ENCODE measurements at places on chromosomes 6 and 20.
A peak's percentile ranks its signal among the peaks of the same experiment; 100 is the strongest.

GRCh38 chr6:25476126-25476525 lies 175.9 kb upstream of the SCGN start:
- no peak for DNase-seq

GRCh38 chr6:12280902-12281301 lies 9.3 kb upstream of the EDN1 start:
- no peak for DNase-seq

- no peak for DNase-seq
These were observed 10.8 kb downstream of the DYNLRB1 start for GRCh38 chr20:34527016-34527415.

GRCh38 chr20:7926323-7926722 lies 13.9 kb downstream of the HAO1 start:
- no peak for DNase-seq

GRCh38 chr6:119533603-119534279 lies 184.2 kb upstream of the MAN1A1 start:
- DNase-seq = peak; percentile 40

DNA sequence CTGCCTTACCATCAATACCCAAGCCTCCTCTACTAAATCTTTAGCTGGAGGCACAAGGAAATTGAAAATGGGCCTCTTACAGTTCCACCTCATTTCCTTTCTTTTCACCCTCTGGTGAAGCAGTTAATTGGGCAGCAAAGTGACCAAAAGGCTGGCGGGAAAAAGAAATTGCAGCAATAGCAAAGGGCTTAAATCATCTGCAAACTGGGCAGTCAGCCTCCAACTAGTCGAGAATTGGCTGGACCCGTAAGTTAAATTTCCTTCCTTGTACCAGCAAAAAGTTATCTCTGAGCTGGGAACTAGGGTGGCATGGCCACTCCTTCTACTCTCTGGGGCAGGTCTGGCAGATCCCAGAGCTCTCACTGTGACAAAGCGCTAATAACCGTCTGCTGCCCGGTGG lies 33.5 kb downstream of the GHRH start:
- DNase-seq = no peak

GRCh38 chr6:106556368-106556960 lies 72.8 kb downstream of the RTN4IP1 start:
- peak; percentile 14 for DNase-seq

DNA sequence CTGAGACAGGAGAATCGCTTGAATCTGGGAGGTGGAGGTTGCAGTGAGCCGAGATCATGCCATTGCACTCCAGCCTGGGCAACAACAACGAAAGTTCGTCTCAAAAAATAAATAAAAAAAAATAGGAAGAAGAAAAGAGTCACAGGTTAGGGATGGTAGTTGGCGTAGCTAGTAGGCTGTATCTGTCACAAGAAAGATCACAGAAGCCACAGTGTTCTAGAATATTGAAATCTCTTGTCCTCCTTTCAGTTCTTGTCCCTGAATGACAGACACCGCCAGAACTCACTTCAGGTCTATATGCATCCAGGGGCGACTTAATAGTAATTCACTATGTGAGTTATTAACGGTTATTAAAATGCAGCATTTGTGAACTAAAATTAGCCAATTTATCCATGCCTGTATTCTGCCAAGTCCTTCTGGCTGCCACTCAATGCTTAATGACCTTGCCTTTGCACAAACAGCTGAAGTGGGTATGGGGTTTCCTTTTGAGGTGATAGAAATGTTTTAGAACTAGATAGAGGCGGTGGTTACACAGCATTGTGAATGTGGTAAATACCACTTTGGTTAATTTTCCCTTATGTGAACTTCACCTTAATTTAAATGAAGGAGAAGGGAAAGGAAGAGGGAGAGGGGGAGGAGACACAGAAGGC lies 41.3 kb upstream of the ZMYND8 start:
- no peak for DNase-seq

DNA sequence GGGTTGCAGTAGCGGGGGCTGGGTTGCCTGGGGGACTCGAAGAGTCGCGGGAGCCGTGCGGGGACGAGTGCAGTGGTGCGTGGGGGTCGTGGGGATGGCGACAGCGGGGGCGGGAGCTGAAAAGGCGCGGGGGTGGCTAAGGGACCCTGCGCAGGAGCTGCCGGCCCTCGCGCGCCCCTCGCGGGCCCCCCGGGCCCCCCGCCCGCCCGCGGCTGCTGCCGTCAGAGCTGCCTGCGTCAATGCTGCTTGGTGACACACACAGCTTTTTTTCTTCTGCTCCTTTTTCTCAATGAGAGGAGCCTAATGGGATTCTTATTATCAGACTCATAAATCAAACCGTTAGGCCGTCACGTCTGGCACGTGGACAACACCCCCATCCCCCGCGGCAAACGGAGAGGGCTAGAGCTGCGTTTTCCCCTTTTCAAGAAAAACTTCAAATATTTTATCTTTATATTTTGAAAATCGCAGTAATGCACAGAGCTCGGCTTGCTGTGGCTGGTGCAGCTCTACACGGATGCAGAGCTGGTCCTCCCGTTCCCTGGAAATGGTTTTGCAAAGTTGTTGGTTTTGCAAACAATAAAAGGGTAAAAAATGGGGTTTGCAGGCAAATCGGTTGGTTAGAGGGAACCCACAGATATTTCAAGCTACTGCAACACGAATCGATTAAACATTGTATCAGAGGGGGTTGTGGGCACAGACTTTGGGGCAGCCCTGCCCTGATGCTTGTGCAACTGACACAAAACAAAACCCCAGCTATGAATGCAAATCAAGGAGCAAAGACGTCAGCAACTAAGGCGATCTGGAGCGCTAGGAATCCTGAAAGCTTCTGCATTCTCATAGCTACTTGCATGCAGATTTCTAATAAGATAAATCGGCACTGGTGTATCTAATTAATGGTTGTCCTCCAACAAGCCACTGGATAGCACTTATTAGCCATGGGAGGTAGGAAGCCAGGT lies 161.4 kb downstream of the TBXT start:
- DNase-seq = peak; percentile 83

- no peak for DNase-seq
These were observed 29.2 kb upstream of the CEP85L start for GRCh38 chr6:118680452-118681095.

DNA sequence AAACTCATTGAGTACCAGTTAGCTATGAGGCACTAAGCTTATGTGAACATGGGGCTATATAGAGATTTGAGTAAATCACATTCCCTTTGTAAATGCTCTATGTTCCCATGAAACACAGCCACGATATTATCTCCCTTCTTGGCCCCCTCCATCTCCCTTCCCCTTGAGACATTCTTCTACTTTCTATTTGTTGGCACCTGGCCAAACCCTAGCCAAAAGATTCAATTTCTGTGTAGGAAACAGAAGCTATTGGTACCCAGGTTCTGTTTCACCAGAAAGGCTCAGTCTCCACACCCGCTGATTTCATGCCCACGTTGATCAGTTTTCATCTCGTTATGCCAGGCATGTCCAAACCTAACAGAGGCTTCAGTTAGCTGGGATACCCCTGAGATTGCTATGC lies 145.5 kb upstream of the LAMP5 start:
- no peak for DNase-seq

GRCh38 chr6:30142665-30143064 lies 6.7 kb downstream of the TRIM40 start:
- DNase-seq = no peak

- no peak for DNase-seq
These were observed 83.9 kb downstream of the TULP4 start for GRCh38 chr6:158396136-158396535.

DNA sequence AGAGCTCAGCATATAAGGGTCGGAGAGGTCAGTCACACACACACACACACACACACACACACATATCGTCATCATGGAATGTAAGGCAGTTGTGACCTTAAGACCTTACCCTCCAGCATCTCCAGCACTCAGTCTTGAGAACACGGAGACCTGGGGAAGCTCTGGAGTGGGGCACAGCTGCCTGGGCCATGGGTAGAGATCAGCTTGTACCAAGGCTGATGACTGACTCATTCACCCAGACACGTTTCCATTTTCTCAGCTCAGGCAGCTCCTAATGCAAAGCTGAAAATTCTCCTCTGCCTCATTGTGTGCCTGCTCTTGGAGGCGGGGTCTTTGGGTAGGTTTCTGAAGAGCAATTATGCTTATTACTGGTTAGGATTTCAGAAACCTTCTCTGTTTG lies 38.3 kb upstream of the PDYN start:
- no peak for DNase-seq

DNA sequence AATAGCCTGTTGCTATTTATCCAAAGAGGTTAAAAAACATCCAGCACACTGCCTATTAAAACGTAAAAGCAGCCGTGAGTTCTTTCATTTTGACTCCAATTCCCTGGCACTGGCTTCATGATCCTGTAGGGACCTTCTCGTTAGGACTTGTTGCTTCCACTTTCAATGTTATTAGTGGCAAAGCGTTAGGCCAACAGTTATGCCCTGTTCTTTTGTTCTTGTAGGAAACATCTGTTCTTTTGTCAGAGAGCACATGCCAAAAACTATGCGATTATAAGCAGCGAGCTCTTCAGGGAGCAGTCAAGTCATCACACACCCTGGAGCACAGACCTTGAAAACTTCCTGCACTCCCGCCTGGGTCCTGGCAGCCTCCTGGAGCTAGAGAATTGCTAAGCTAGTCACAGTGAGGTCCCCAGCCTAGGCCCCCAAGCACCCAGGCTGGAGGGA lies 609.5 kb upstream of the ARID1B start:
- peak; percentile 11 for DNase-seq

DNA sequence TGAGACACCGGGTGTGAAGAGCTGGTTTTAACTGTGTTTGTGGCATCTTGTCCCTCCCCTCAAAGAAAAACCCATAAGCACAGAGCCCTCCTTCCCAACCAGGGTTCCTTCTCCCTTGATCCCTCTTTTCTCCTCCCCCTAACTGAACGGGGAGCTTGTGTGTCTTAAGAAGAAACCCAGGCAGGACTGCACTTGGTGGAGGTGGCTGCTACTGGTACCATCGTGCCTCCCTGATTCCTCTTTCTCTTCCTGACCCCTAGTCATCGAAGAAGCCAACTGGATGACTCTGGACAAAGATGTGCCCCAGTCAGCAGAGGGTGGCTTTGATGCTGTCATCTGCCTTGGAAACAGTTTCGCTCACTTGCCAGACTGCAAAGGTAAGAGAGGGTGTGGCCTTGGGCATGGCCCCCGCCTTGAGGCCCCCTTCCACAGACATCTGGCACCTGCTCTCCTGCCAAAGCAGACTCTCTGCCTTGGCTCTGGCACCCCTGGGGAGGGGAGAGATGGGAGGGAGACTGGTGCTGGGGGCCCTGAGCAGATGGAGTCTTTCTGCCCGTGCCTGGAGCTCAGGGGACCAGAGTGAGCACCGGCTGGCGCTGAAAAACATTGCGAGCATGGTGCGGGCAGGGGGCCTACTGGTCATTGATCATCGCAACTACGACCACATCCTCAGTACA lies 2.1 kb downstream of the GNMT start:
- DNase-seq = no peak
